ENCODE measurements at places on chromosomes 4 and X. TPM values are rescaled to one million over a fixed set of nuclear protein-coding genes. Genes with fewer than 3 reads are reported as not detected.

- DNase-seq, result no peak
These were observed 149.3 kb upstream of the GYPA start for GRCh38 chr4:144289667-144290428.

DNA sequence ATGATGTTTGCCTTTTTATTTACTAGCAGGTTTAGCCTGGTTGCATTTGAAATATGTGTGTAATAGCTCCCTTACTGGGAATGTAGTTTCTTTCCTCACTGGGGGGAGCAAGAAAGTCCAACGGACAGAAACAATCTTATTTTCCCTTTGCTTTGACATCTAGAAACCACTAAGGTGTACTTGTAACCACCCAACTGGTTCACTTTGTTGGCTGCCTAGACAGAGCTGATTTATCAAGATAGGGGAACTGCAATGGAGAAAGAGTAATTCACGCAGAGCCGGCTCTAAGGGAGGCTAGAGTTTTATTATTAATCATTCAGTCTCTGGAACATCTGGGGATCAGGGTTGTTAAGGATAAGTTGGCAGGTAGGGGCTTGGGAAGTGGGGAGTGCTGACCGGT lies 30.3 kb downstream of the XG start:
- no peak for DNase-seq

- no peak for DNase-seq
These were observed 753.8 kb upstream of the PCDH7 start for GRCh38 chr4:29966386-29966785.

- no peak for DNase-seq
These were observed 3.4 kb downstream of the NKRF start for GRCh38 chrX:119602701-119603255.

DNA sequence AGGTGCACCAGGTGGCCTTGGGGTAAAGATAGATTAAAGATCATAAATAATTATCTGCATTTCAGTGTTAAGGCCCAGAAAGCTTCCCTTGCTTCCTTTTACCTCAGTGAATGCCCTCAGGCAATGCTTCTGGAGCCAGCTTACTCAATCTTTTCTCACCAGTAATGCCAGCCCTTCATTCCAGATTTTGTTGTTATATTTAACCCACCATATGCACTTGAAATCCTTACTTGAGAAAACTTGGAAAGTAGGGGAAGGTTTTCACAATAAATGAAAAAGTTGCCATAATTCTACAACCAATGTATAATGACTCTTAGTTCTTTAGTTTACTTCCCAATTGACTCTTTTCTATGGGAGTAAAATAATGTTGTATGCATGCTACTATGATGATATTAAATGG lies 17.1 kb upstream of the PBDC1 start:
- no peak for DNase-seq

GRCh38 chrX:11992271-11992670 lies 146.0 kb upstream of the FRMPD4 start:
- no peak for DNase-seq

F8A3 gene
- 0.50 TPM for total RNA-seq

- DNase-seq, result no peak
These were observed 608.6 kb upstream of the NR3C2 start for GRCh38 chr4:149050840-149051239.

FAM90A26 gene
- not detected for total RNA-seq

DNA sequence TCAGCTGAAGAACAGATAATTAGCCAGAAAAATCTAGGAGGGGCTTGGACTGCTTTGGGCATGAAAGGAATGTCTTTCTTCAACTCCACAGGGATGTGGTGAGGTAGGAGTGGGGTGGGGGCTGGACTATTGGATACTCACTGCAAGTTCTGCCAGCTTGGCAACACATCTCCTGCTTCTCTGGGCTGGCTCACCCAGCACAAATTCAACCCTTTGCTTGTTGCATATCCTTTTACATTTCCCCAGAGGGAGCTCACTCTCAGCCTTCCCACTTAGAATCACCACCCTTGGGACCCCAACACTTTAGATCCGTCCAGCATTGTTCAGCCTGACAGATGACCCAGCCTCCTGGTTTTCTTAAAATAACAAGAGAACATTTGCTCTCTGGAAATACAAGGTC lies 120.6 kb downstream of the KDR start:
- DNase-seq, result no peak

GRCh38 chr4:3766036-3766784 lies at the start of gene ADRA2C:
Gene ADRA2C, plus strand, starts transcription at chr4:3766385. Its CDS starts 222 bp downstream, at chr4:3766607.
- DNase-seq, result no peak

SGMS2 gene
- 0.10 TPM for total RNA-seq

- no peak for DNase-seq
These were observed 25.5 kb upstream of the LRCH2 start for GRCh38 chrX:115259238-115259875.

- DNase-seq, result no peak
These were observed 154.5 kb downstream of the PALLD start for GRCh38 chr4:168651374-168651773.

- DNase-seq, result no peak
These were observed 100.7 kb upstream of the PGRMC2 start for GRCh38 chr4:128388352-128388630.

DNA sequence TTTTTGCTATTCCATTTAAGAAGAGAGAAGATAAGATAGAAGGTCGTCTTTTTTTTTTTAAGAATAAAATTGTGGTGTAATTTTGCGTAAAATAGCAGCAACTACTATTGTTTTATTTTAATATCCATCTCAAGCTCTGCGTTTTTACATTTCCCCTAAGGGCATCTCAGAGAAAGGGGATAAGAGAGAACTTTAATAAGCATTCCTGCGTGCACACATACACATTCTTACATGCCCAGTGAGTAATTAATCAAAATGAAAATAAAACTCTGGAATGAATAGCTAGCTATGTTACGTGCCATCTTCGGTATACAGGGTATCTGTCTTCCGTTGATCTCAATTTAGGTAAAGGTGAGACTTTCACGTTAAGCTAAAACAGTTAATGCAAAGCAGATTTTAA lies 200.3 kb upstream of the TENM3 start:
- no peak for DNase-seq

DNA sequence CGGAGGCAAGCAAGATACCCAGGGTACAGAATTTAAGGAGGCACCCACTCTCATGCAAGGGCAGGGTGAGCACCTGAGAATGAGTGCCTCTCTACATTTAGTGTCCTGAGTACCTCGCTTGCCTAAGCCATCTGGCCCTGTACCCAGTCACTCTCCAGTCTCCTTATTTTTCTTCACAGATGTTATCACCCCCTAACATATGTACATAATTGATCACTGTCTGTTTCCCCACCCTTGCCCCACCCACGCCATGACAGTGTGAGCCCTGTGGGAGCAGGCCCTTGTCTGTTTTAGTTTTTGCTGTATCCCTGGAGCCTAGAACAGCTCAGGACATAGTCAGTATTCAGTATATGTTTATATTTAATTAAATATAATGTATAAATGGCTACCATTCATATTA lies 113.6 kb downstream of the SPRY1 start:
- no peak for DNase-seq

- DNase-seq, result no peak
These were observed 11.1 kb downstream of the ACSL1 start for GRCh38 chr4:184814686-184815045.

- DNase-seq, result no peak
These were observed 577.8 kb downstream of the SH3BGRL start for GRCh38 chrX:81779701-81780100.

GRCh38 chrX:98350940-98351339 lies 1467.2 kb downstream of the RPA4 start:
- DNase-seq, result no peak

- no peak for DNase-seq
These were observed 17.1 kb upstream of the ADRA2C start for GRCh38 chr4:3749081-3749480.

GRCh38 chr4:47238667-47239066 lies 207.3 kb downstream of the GABRB1 start:
- DNase-seq, result no peak

DNA sequence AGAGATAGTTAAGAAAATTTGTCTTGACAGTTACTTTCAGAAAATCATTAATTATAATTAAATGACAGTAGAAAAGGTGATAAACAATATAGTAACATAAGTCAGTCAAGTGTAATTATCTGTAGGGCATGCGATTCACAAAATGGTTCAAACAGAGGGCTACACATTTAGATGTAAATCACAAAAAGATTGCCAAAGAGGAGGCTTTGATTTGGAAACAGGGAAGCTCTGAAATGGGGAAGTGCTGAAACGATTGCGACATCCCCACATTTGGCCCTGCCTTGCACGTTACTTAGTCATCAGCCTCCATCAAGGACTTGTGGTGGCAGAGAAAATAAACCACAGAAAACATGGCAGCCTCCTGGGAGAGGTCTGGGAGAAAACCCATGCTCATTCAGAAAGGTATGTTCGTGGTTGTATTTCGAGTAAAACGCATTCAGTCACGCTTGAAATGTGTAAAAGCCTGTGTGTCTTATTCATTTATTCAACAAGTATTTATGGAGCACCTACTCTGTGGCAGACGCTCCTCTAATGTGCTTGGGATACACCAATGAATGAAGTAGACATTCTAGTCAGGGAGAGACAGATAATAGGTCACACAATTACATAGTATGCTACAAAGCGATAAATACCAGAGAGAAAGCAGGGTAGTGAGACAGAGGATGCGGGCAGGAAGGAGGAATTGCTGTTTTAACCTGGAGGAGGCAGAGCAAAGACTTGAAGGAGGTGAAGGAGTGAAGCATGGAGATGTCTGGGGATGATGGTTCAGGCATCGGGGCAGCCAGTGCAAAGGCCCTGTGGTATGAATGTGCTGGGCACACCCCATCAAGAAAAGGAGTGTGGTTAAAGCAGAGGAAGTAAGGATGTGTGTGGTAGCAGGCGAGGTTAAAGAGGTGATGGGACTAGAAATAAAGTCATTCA lies 7.8 kb downstream of the RBM47 start:
- DNase-seq, result peak; percentile 43

DNA sequence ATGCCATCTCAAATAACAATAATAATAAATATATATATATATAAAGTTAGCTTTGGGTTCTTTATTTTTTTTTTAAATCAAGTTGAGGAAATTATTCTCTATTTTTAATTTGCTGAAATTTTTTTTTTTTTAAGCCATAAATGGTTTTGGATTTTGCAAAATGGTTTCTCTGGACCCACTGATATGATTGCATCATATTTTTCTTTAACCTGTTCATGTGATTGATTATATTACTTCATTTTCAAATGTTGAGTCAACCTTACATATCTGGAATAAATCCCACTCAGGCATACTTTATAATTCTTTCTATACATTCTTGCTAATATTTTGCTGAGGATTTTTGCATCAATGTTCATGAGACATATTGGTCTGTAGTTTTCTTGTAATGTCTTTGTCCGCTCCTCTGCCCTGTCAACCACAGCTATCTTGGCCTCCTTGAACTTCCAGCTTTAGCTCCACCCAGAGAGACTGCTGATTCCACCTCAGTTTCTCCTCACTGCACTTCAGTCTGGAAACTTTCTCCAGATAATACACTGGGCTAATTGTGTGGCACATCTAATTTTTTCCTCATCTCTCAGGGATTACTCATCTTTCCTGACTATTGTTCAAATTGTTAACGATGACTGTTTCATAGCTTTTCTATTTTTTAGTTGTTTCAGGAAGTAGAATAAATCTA lies 160.9 kb upstream of the GIMD1 start:
- no peak for DNase-seq

MAGEA6 gene
- total RNA-seq, result not detected

DNA sequence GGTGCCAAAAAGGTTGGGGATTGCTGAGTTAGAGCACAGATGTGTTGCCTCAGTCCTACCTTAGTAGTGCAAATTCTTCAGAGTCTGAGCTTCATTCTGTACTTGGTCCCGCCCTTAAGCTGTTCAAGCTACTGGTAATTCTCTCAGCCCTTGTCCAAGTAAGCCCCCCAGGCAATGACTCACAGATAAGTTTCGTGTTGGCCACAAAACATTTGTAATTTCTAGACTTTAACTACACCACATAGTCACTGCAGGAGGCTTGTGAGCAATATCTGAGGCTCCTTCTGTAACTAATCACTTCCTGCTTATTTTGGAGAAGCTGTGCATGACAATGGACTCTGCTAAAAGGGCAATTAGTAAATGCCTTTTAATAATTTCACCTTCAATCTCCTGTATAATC lies 1420.5 kb downstream of the PCDH7 start:
- DNase-seq, result no peak

GRCh38 chrX:17038681-17039161 lies 92.3 kb downstream of the REPS2 start:
- no peak for DNase-seq

GPR173 gene
- total RNA-seq, result not detected

- no peak for DNase-seq
These were observed 857.9 kb upstream of the HTR2C start for GRCh38 chrX:113726009-113726408.

- no peak for DNase-seq
These were observed 22.8 kb downstream of the DCUN1D4 start for GRCh38 chr4:51865717-51866116.

- DNase-seq, result no peak
These were observed 23.5 kb upstream of the SLC34A2 start for GRCh38 chr4:25632135-25632534.

ZNF330 gene
- total RNA-seq, result 53.7 TPM

TRPC3 gene
- 1.1 TPM for total RNA-seq

UTP3 gene
- 28.9 TPM for total RNA-seq

DNA sequence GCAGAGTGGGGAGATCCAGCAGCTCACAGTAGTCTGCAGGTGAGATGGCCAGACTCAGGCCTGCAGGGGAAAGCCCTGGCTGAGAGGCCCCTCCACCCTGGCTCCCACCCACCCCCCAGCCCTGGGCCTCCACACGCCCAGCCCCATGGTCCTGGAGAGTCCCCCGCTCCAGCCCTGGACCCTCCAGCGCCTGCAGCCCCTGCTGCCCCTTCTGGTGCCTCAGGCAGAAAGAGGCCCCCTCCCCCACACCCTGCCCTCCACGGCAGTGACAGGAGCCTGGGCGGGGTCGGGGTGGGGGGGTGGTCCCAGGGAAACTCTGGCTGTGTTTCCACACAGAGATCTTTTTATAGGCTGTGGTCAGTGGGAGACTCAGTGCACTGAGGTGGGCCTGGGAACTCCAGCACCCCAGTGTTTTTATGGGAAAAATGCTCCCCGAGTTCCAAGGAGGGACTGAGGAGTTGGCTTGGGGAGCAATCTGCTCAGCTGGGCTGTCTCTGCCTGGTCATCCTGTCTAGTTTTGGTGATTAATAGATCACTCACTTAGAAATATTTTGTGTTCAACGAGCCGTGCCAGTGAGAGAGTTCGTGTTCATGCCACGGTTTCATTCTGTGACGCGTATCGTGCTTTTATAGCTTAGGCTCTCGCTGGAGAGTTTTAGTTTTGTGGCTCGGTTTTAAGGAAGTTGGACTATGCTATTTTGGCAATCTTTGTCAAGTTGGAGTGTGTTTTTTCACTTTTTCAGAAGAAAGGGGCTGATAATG lies 53.1 kb upstream of the HGFAC start:
- no peak for DNase-seq

CHRDL1 gene
- total RNA-seq, result not detected

- DNase-seq, result no peak
These were observed 37.2 kb downstream of the EDNRA start for GRCh38 chr4:147518086-147518485.

GRCh38 chrX:44570522-44570921 lies 27.9 kb upstream of the FUNDC1 start:
- no peak for DNase-seq

- DNase-seq, result no peak
These were observed 181.9 kb downstream of the AFAP1 start for GRCh38 chr4:7757501-7758471.

Measured in activated CD4-positive, alpha-beta memory T cell treated with anti-CD3 and anti-CD28 coated beads, Interleukin-2, amount 10 ng/mL, durations not matched to agents 7 days and 5 days (primary cell).